NCI-H2171 treated with DMSO at 0.1 percent for 48 hours (cell line): ENCODE measurements at places on chromosomes 7 and 10.

GRCh38 chr10:5651388-5651764, 15.0 kb downstream of the ASB13 start:
- no peak for DNase-seq

GRCh38 chr10:76031769-76032699, 600.6 kb downstream of the LRMDA start:
- no peak for DNase-seq

DNA sequence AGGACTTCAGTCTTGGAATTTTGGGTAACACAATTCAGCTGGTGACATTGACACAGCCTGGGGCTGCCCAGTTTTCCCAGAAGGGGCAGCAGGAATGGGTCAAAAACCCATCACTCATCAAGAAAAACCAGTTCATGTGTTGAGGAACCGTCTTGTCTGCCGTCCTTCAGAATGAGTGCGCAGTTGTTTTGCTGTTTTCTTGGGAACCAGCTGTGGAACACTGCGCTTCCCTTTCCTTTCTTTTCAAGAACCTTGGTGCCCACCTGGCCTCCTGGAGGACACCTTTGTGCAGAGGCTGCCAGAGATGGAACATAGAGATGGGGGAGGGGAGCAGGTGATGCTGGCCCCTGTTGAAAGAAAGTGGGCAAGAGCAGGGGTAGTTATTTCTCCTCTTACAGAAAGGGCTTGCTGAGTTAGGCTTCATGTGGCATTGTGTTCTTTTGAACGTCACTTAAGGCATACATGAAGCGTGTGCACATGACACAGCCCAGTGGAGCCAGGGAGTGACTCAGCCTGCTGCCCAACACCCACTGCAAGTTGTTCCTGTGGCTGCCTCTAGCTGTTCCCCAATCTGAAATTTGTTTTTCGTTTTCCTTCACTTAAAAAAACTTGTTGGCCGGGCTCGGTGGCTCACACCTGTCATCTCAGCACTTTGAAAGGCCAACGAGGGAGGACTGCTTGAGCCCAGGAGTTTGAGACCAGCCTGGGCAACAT, 87.4 kb upstream of the TNS3 start:
- no peak for DNase-seq

- DNase-seq, result no peak
Measured at GRCh38 chr10:86613096-86613495, 41.3 kb upstream of the OPN4 start.

- no peak for DNase-seq
Measured at GRCh38 chr7:81973117-81973516, 203.3 kb upstream of the HGF start.
